ENCODE measurements at places on chromosomes 5 and 9.

DNA sequence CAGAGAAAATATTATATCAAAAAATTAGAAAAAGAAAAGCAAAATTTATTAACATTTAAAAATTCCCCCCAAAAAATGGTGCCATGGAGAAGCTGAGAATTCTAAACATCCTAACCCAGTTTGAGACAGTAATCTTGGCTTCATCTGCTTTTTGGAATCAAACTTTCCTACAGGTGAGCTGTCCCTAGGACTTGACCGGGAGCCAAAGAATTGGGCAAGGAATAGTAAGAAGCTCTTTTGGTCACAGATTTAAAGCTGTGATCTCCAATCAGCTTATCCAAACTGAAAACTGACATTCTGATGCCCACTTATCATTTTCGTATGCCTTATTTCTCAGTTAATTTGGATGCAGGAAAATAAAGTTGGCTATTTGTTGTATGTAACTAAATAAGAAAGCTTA lies 457.3 kb upstream of the DMAC1 start:
- no peak for DNase-seq

DNA sequence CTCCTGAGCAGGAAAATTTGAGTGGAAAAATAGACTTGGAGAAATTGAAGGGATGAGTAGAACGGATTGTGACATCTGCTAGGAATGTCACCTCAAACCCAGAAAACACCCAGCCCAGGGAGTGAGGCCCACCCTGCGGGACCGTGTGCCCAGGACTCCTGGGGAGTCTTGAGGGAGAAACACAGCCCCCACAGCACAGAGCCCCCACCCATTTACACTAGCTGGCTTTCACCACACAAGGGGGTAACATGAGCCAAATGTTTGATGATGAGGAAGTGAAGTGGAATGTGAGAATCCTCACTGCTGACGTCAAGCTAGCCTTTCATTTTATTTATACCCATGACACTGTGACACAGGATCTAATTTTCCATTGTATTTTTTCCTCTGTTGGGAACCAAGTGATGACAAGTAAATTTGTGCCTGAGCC lies 42.8 kb upstream of the PDE8B start:
- DNase-seq: no peak

- no peak for DNase-seq
Observed at GRCh38 chr5:175168882-175169507, 275.0 kb downstream of the DRD1 start.

DNA sequence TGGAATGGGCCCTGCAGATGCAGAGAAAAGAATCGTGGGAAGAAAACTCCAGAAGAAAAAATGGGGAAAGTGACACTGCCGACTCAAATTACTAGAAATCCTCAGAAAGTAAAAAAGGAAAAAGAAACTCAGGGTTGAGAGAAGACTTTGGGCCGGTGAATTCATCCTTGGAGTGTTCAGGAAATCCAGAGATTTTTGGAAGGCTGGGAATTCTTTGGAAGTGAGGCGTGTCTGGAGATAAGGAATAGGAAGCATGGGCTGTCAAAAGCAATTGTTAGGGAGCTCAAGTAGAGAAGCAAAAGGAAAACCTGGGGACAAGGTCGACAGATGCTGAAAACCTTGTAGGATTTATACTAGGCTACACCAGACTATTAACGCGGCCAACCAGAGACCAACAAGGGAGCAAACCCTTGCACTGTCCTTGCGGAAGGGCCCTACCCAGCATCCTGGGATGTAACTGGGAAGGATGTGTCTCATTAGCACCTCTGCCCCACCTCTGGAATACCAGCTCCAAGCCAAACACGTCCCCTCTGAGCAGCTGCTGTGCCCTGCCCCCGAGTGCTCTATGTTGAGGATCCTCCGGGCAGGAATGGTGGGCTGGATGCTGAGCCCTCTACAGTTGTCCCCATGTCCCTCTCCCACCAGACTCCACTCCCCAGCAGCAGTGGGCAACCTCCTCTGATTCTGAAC lies 11.6 kb downstream of the DAB2IP start:
- no peak for DNase-seq

- DNase-seq: no peak
Observed at GRCh38 chr5:10885026-10885425, 124.0 kb upstream of the DAP start.

DNA sequence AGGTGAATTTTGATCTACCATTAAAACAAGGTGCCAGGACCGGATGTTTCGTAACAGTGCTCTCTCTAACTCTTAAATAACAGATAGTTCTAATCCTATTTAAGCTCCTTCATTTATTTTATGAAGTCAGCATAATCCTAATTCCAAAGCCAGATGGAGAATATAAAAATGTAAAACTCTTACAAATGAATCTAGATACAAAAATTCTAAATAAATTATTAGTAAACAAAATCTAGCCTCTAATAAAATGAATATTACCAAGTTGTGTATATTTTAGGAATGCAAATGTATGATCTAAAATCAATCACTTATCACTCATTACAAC lies 32.4 kb upstream of the IL33 start:
- DNase-seq: no peak

DNA sequence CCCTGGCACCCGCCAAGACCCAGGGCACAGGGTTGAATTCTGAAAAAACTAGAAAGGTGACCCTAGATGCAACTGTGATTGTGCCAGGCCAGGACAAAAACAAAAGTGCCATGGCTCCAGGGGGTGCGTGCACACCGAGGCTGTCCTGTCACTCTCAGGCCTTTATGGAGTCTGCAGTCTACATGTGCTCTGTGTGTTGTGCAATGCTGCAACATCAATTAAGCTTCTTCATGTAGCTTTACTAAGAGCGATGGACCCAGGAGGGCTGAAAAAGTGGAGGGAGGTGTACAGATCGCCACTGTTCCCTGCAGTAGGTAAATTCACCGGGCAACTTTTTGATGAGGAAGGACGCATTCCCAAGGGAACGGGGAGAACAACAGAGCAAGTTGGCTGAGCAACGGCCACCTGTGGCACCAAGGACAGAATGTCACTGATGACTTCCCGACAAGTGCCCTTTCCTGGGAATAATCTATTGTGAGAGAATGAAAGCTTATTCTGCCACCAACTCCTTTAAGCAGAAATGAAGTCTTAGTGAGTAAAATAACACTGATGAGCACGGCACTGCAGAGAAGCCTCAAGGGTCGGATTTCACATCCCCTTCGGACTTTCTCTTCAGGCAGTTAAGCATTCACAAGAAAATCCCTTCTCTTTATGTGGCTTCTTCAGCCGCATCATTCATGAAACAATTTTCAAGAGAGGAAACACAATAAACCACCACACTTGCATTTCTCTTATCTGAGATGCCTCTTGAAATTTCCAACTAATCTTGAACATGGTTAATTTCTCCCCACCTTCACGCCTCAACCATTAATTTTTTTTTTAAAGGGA lies 149.6 kb downstream of the DROSHA start:
- DNase-seq: no peak

DNA sequence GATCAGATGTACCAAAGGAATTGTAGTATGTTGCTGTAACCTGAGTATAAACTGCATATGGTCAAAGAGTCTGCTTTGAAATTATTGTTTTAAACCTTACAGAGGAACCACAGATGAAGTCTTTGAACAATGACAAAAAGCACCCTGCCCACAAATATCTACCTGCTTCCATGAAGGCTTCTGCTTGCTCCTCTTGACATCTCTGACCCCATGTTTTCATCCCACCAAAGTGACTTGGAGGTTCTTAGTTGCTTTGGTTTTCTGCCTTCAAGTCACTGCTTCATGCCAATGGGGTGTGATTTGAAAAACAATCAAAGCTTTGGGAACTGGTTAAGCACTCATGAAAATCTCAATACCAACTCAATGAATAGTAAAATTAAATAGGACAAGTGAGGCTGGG lies 194.6 kb upstream of the ACTBL2 start:
- no peak for DNase-seq

GRCh38 chr5:68214482-68215207 lies 911 bp upstream of the PIK3R1 start:
- no peak for DNase-seq

GRCh38 chr5:58019614-58020013 lies 440.3 kb downstream of the PLK2 start:
- no peak for DNase-seq

DNA sequence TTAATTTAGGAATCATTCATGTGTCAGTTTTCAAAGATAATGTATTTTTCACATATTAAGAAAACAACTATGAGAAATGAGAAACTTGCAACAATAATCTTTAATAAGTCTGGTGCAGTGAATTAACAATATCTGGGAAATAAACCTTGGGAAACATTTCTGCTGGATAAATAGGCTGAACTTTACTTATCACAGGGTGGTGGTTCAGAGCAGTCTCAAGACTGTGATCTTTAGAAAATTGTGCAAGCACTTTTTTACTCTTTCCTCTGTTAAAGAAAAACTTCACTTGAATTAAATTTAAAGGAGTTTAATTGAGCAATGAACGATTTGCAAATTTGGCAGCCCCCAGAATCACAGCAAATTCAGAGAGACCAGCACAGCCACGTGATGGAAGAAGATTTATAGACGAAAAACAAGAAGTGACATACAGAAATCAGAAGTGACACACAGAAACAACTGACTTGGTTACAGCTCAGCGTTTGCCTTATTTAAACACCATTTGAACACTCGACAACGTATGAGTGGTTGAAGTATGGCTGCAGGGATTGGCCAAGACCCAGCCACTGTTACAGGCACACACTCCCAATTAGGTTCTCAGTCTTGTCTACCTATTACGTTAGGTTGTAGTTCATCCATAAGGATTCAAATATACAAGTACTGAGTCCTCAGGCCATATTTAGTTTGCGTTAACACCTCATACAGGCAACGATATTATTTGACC lies 631.9 kb downstream of the SLCO4C1 start:
- no peak for DNase-seq

- no peak for DNase-seq
Observed at GRCh38 chr9:82781921-82782392, 281.0 kb downstream of the RASEF start.

GRCh38 chr9:123562844-123563346 lies 206.9 kb downstream of the CRB2 start:
- peak; percentile 34 for DNase-seq

DNA sequence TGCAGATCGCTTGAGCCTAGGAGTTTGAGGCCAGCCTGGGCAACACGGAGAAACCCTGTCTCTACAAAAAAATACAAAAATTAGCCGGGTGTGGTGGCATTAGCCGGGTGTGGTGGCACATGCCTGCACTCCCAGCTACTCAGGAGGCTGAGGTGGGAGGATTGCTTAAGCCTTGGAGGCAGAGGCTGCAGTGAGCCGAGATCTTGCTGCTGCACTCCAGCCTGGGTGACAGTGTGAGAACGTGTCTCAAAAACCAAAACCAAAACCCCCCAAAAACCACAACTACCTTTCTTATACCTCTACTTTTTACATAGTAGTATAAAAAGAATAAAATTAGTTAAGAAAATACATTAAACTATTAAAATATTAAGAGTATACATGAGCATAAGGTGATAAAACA lies 121.2 kb downstream of the RAPGEF6 start:
- no peak for DNase-seq

DNA sequence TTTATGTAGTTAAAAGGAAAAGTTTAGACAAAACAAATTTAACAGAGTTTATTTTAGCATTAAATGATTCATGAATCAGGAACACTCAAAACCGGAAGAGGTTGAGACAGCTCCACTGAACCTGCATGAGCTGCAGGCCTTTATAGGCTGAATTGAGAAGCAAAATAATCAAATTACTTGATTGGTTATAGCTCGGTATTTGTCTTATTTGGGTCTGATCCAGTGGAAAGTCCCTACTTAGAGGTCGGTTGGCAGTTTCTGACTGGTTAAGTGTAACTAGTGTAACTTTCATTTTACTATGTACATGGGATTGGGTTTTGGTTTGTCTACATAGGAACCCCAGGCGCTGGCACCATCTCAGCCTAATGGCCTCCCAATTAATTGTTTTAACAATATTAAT lies 74.1 kb upstream of the PIK3R1 start:
- no peak for DNase-seq

DNA sequence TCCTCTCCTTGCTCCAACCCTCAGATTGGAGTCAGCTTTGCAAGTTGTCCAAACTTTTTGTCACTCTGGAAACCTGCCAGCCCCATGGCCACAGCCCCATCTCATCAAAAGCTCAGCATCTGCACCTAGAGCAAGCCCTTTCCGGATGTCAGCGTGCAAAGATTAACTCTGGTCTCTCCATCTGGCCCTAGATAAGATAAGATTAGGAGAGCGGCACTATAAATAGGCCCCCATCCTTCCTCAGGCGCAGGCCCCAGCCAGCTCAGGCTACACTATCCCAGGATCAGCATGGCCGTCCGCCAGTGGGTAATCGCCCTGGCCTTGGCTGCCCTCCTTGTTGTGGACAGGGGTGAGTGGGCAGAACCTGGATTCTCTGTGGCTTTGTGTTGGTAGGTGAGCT lies at the start of gene SPINK4:
Gene SPINK4, plus strand, starts transcription at position 247 of the 400 bp plus-strand sequence. Its CDS starts 42 bp downstream, at position 289.
- no peak for DNase-seq

- DNase-seq: no peak
Observed at GRCh38 chr5:153151558-153151957, 338.9 kb upstream of the GRIA1 start.

GRCh38 chr5:110663525-110663924 lies 62.9 kb downstream of the TMEM232 start:
- DNase-seq: no peak

GRCh38 chr5:177089127-177089526 lies 2.4 kb downstream of the FGFR4 start:
- no peak for DNase-seq

DNA sequence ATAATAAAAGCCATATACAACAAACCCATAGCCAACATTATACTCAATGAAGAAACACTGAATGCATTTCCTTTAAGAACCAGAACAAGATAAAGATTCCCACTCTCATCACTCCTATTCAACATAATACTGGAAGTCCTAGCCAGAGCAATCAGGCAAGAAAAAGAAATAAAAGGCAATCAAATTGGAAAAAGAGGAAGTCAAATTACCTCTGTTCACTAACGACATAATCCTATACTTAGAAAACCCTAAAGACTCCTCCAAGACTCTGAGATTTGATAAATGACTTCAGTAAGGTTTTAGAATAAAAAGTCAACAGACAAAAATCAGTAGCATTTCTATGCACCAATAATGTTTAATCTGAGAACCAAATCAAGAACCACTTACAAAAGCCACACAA lies 36.6 kb upstream of the HTR4 start:
- DNase-seq: no peak

DNA sequence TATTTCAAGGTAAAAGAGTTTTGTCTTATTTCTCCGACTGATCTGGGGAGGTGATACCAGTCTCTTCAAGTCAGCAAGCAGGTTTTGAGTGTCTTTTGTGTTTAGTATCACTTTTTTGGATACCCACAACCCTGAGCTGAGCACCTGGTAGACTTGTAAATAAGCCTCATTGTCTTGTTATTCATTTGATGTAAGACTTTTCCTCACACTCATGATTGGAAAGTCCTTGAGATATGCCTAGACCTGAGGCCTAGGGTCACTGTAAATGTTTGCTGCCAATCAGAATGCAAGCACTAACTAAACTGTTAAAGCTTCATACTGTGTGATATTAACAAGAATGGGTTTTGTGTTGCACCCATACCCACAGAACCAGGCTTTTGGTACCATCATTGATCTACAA lies 100.7 kb upstream of the CKMT2 start:
- no peak for DNase-seq

GRCh38 chr5:120684749-120685415 lies 220.8 kb downstream of the PRR16 start:
- no peak for DNase-seq
